ENCODE measurements at places on chromosomes 3 and 15.

GRCh38 chr15:77466521-77466920, 45.8 kb downstream of the HMG20A start:
- DNase-seq: no peak

GRCh38 chr3:13884851-13885703, 5.2 kb upstream of the WNT7A start:
- DNase-seq: no peak

GRCh38 chr15:35061825-35062737, 23.0 kb downstream of the NANOGP8 start:
- DNase-seq: no peak

DNA sequence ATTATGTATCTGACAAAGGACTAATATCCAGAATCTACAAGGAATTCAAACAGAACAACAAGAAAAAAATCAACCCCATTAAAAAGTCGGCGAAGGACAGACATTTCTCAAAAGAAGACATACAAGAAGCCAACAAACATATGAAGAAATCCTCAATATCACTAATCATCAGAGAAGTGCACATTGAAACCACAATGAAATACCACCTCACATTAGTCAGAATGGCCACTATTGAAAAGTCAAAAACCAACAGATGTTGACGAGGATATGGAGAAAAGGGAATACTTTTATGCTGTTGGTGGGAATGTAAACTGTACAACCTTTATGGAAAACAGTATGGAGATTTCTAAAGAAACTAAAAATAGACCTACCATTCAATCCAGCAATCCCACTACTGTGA, 233.1 kb upstream of the PLSCR5 start:
- no peak for DNase-seq

DNA sequence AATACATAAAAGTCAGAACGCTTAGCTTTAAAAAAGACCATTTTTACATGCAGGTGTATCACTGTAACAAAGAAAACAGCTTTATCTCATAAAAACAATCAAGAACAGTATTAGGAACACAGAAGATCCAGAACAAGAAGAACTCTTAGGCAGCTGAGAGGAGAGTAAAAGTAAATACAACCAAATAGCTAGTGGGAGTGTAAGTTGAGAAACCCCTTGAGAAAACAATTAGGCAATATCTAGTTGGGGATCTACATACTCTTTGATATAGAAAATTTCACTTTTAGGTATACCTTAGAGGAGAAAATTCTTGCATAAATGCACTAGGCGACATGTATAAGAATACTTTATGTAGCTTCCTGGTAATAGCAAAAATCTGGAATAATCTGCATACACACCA, 7.5 kb downstream of the TMF1 start:
- DNase-seq: no peak

All from substantia nigra (tissue), 51 donors.